Activated naive CD4-positive, alpha-beta T cell (primary cell): ENCODE measurements at places on chromosomes 3 and 15.

DNA sequence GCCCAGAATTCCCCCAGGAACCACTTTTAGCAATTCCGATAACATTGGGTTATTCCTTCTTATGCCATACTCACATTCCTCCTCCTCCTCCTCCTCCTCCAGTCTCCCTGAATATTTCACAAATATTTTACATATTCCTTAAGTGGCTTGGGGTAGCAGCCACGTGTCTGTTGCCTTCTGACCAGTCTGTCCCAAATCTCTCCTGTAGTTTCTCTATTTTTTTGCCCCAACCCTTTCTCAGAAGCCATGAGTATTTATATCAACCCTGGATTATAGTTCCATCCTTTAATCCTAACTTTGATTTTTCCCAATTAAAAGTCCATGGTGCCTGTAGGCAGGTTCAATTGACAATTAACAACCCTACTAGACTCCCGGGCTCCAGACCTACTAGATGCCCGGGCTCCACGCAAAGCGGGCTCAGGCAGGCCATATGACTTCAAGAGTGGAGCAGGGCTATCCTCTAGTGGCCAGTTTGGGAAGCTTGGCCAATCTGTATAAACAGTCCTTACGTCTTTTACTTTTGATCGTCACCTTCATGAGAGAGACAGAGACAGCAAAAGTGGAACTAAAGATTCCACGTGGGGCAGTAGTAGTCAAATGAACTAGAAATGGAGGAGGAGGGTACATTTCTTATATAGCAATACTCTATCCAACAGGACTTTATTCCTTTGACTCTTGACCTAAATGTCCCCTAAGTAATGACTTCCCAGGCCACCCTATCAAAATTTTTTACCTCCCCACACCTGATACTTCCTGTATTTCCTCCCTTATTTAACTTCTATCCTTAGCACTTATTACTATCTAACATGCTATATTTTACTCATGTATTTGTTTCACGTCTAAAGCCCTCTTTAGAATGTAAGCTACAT lies 69.7 kb downstream of the USF3 start:
- DNase-seq = no peak

GRCh38 chr15:39582977-39583595 lies 2.2 kb downstream of the THBS1 start:
- no peak for DNase-seq

DNA sequence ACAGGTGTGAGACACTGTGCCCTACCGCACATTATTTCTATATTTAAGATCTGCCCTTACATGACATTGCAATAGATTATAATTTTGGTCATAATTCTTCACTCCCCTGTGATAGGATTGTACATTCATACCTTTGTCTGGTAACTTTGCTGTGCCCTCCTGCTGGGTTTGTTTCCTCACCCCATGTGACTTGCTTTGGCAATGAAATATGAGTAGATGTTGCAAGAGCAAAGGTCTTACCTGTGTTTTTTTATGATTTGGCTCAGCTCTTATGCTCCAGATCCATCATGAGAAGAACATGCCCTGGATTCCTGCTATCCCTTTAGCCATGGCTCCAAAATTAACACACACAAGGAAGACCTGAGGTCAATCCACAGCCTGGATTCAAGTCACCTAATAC lies 137.7 kb upstream of the EOMES start:
- no peak for DNase-seq

DNA sequence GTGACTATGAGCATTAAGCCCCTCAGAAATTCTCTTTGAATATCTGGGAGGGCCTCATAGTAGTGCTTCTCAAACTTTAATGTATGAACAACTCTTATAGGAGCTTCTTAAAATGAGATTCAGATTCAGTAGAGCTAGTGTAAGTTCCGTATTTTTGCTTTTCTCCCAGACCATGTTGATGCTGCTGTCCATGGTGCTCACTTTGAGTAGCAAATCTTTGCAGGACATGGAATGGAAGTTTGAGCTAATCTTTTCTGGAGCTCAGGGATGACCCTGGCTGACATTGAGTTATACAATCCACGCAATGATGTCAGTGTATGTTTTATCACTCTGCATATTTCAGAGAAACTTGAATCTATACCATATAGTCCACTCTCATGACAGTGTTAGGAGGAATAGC lies 134.2 kb downstream of the OTOL1 start:
- no peak for DNase-seq

GRCh38 chr3:154584041-154584440 lies 154.1 kb upstream of the GPR149 start:
- DNase-seq = no peak
